Activated CD8-positive, alpha-beta memory T cell treated with anti-CD3 and anti-CD28 coated beads for 4 hours (primary cell): ENCODE measurements at places on chromosomes 11 and 22.

DNA sequence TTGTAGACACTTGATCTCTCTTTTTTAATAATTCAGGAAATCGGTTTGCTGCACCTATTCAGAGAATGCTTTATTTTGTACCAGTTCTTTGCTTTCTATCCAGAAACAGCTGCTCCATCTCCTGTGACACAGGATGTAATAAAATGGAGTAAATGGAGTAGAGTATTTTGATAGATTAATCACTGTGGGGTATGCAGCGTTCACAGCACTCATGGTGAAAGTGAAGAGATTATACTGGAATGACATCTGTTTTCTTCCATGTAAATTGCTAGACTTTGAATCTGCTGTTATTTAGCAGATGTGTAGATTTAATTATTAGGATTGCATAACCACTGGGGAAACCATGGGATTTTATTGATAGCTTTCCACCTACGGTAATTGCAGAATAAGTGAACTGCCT, 227.3 kb upstream of the ARHGAP42 start:
- no peak for DNase-seq

DNA sequence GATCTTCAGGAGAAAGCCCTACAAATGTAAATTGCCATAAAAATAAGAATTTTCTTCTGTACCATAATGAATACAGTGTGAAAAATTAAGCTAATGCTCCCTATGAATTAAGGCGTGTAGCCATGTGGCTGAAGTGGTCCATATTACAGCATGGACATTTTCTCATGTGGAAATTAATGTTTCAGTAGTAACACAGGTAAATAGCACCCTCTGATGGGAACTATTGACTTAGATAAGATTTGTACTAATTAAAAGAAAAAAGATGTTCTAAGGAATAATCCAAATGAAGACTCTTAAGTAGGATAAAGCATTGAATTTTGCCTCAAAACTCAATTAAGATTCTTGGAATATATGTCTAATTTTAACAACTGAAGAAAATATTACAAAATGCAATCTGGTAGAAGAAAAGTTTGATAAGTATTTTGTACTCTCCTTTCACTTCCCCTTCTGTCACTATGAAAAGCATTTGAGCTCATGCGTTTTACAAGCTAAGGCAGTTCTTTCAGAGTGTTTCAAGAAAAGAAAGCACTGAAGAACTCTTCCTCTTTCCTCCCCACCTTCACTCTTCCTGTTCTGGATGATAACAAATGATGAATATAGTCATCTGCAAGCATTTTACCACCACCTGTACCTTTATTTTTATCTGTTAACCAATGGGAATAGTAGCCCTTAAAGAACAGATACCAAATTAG, 9.9 kb upstream of the OR8D2 start:
- DNase-seq: no peak

GRCh38 chr11:107042748-107043147, 24.5 kb upstream of the GUCY1A2 start:
- no peak for DNase-seq

DNA sequence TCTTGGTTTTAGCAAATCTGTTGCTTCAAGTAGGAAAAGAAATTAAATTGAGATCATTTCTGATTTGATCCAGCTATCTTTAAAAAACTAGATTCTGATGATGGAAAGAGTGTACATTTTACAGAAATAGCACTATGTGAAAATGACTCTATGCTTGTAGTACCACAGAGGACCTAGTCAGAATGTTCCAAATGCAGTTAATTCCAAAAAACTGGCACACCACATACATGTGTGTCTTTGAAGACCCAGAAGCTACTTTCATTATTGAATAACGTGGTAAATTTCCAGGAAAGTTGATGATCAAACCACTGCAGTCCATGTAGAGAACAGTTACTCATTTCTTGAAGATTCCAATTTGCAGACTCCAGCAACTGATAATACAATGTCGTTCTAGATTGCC, 3.8 kb downstream of the ELMOD1 start:
- DNase-seq: no peak
